ENCODE measurements at places on chromosomes 5 and 9.

DNA sequence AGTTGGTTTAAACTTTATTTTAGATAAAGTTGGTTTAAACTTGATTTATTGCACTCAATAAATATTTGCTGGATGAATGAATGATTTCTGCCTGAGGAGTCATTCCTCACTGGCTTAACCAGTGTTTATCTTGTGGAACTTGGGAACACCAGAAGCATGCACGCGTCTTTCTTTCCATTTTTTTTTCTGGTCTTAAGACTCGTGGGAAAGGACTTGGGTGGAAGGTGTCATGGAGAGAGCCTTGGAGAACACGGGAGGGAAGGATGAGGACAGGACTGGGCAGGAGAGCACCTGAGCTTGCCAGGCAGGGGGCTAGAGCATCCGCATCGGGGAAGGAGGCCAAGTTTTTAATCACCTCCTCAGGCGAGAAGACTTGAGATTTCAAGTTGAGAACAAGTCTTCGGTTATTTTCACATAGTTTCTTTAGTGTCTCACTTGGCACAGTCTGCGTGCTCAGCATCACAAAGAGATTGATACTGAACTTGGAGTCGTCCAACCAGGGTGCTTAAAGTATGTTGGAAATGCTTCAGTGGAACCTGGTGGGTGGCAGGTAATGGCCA, 144.2 kb downstream of the PDZD2 start:
- no peak for DNase-seq

DNA sequence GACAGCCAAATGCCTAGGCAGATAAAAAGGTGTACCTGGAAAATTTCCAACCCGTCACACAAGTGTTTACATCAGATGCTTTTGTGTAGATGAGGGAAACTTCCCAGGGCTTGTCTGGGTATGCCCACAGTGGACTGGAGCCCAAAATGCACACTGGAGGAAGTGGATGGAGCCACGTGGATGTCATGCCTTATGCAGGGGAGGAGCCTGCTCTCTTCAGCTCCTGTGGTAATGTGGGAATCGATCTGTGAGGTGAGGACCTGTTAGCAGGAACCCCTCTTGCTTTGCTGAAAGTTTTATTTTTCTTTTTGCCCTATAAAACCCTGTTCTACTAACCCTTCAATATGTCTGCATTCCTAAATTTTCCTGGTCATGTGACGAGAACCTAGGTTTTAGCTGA, 439.2 kb upstream of the CDH9 start:
- no peak for DNase-seq

GRCh38 chr9:129078691-129079503, 2.0 kb upstream of the DOLPP1 start:
- no peak for DNase-seq

DNA sequence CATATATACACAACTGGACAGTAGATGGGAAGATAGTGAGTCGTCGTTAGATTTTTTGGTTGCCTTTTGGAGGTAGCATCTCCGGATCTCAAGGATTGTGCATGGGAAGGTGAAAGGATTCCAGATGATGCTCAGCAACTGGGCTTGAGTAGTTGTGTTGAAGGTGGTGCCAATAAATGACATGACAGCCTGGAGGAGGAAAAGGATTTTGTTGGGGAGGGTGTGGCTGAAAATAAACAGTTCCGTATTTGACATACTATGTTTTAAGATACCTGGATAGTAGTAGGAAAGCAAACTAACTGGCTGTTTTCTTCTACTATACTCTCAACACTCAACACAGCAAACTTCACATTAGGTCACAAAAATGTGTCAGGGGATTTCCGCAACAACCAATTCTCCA, 62.4 kb downstream of the SREK1 start:
- DNase-seq: no peak

GRCh38 chr5:34570721-34571676, 85.1 kb upstream of the RAI14 start:
- peak; percentile 69 for DNase-seq

DNA sequence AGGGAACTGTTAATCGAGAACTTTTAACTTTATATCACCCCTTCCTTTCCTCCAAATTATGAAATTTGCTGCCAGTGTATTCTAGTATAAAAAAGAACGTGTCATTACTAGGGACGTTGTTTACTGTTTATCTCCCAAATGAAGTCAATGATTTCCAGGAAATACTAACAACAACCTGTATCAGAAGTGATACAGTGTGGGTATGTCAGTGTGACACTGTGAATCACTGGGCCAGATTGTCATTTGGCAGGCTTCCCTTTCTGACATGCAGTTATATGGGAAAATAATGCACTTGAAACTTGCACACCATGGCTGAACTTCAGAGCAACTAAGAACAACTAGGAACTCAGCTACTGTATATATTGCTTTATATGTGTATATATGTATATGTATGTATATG, 12.6 kb downstream of the ZNF462 start:
- DNase-seq: no peak

GRCh38 chr9:134335486-134336220, 9.4 kb downstream of the RXRA start:
- DNase-seq: no peak

GRCh38 chr9:90830977-90831376, 29.4 kb downstream of the SYK start:
- DNase-seq: no peak

DNA sequence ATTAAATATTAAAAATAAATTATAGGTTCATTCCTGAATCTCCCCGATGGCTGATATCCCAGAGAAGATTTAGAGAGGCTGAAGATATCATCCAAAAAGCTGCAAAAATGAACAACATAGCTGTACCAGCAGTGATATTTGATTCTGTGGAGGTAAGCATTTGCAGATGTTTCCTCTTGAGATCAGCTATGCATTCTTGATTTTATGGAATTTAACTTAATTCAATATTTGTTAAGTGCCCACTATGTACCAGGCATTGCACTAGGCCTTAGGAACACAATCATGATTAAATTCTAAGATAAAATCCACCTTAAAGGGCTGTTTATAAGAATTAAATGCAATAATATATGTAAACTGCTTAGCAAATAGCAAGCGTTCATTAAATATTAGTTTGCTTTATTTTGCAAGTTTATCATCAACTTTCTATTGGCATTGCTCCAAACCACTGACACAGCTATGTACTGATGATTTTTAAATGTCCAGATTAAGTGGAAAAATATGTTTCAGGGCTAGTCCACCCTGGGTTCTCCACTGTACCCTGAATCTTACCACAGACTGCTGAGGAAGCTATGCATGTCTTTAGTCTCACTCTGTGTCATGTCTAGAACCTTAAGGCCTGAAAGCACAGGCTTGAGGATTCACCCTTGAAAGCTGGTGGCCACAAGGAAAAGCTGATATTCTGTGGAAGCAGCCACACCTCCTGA, 33.2 kb downstream of the SLC22A4 start:
- DNase-seq: no peak

- DNase-seq: no peak
Measured at GRCh38 chr5:38497946-38498345, 58.5 kb downstream of the LIFR start.

GRCh38 chr5:54469622-54470021, 14.1 kb downstream of the HSPB3 start:
- DNase-seq: no peak

DNA sequence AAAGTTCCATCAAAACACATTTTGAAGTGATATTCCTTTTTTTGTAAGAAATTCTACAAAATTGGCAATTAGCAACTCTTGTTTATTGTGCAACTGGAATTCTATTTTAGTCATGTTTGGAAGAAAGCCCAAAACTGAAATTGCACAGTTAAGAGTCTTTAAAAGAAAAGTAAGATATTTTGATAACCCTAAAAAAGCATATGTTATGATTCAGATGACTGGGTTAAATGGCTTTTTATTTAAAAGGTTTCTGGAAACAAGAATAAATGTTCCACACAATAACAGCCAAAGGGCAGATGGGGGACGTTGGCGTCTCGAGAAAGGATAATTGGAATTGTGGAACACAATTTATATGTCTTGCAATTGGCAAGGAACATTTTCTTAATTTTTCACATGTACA, 275.2 kb downstream of the CDH9 start:
- no peak for DNase-seq

- no peak for DNase-seq
Measured at GRCh38 chr9:4389755-4390154, 89.9 kb upstream of the GLIS3 start.

DNA sequence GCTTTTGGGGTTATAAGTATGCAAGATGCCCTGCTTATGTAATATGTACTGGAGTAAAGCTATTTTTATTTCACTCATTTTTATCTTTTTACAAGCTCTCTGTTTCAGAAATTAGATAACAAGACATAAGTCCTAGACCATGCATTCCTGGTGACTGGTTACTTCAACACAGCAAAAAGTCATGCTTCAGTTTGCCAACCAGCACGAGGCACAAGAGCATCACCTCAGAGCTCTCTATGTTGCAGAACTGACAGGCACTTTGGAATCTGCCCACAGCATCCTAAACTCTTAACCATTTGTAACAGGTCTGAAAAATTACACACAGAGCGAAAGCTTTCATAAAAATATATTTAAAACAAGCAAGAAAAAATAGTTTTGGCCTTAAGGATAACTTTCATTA, 112.8 kb downstream of the MARCHF11 start:
- no peak for DNase-seq

DNA sequence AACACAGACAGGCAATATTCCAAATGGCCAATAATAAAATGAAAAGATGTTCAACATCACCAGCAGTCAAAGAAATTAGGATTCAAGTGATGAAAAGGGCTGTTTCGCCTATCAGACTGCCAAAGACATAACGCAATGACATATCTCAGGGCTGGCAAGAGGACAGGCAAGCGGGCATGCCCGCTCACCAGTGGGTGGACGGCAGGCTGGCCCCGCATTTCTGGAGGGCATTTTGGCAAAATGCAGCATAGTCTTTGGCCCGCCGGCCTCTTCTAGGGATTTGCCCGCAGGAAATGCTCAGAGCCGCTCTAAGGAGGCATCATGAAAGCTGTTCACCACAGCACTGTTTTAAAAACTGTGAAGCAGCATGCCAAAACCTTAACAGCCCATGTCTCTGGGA, 1.4 kb upstream of the PPP1R26 start:
- DNase-seq: no peak

- DNase-seq: no peak
Measured at GRCh38 chr5:181194489-181195248, 10.3 kb downstream of the TRIM7 start.

DNA sequence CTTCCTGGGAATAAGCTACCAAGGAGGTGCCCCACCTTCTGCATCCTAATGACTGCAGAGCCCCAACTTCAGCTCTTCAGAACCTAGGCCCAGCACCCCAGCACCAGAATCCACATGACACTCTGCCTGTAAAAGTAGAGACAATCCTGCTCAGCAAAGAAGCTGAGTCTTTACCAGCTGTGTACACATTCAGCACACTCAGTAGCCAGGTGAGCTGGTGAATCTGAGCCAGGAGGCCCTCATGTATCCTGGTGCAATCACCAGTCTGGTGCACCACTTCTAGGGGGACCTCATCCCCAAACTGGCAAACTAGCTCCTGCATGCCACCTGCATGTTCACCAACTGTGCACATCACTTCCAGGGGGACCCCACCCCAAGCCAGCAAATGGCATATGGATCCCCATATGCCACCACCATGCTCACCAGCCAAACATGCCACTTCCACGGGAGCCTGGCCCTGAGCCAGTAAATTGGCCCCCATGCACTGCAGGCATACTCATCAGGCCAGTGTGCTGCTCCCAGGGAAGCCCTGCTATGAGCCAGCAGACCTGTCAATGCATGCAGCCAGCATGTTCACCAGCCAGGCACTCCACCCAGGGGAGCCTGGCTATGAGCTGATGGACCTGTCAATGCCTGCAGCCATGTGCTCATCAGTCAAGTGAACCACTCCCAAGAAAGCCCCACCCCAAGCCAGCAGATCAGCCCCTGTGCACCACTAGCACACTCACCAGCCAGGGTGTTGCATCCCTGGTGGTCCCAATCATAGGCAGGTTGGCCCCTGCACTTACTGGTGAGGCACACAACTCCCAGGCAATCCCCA, 15.6 kb upstream of the BTNL9 start:
- no peak for DNase-seq

DNA sequence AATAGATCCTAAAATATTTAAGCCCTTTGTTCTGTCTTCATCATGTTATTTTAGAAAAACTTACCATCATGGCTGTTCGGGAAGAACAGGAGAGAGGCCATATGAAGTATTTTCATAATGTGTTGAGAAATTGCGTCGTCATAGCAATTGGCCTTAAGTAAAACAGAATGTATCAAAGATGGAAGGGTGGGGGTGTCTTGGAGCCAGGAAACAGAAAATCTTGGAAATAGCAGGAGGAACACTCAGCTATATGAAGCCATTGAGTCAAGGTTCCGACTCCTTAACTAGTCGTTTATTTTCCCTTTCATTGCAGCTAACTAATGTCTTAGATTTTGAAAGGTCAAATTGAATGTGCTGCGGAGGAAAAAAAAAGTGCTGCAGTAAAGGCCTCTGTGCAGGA, 1.3 kb downstream of the SPTAN1 start:
- peak; percentile 39 for DNase-seq

GRCh38 chr9:130745829-130746228, 52.2 kb downstream of the EXOSC2 start:
- DNase-seq: no peak

- DNase-seq: no peak
Measured at GRCh38 chr5:177304392-177305119, 957 bp downstream of the PRELID1 start.

DNA sequence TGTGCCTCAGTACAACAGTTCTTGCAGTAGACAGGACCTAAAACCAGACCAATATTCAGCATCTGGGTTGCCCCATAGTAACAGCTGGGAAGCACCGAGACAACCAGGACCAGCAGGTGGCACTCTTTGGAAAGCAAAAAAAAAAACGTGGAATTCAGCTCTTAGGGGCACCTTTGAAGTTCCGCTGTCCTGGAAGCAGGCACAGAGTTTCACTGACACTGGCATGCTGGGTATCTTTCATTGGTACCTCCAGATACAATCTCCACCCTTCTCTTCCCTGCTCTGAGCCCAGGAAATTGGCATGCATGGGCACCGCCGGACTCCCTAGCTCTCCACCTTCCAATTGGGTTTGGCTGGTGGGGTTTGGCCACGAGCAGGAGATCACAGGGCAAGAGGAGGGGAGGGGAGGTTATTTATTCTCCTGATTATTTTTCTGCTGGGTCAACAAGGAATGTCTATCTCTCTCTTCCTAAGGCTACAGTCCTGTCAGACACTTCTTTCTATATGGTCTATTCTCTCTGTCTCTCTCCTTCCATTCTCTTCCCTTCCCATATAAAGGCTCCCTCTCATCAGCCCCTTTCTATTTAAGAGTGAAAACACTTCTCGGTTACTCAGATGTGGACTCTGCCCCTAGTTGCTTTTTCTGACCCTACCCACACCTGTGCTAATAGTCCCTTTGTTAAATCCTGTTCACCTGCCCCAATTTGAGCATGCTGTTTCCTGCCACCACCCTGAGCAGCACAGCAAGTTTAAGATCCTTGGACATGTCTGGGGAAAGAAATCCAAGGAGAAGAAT, 1.9 kb upstream of the IDNK start:
- peak; percentile 78 for DNase-seq

DNA sequence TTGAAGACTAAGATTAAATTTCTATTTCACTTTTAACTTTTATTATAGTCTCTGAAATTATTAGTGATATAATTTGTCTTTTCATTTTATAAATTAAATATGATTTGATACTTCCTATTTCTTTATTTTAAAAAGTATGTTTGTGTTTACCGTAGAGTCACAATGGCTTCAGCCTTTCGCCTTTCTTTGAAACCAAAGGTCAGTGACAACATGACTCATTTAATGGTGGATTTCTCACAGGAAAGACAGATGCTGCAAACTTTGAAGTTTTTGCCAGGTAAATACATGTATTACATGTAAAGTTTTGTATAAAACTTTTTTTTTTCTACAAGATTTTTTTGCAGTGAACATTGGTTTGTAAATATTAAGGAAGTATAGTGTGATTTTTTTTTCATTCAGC, 36.4 kb downstream of the FSD1L start:
- DNase-seq: no peak

- no peak for DNase-seq
Measured at GRCh38 chr9:130461218-130461630, 16.5 kb downstream of the ASS1 start.

Data from kidney glomerular epithelial cell (primary cell).